ENCODE measurements at places on chromosomes 12 and 14.

GRCh38 chr12:105357162-105357691 is 26.7 kb downstream of the C12orf75 start:
- DNase-seq: peak; percentile 40

- DNase-seq: no peak
Observed at GRCh38 chr14:98999345-98999744, 272.7 kb downstream of the BCL11B start.

GRCh38 chr12:21907948-21908837 is 33.0 kb downstream of the ABCC9 start:
- DNase-seq: no peak

DNA sequence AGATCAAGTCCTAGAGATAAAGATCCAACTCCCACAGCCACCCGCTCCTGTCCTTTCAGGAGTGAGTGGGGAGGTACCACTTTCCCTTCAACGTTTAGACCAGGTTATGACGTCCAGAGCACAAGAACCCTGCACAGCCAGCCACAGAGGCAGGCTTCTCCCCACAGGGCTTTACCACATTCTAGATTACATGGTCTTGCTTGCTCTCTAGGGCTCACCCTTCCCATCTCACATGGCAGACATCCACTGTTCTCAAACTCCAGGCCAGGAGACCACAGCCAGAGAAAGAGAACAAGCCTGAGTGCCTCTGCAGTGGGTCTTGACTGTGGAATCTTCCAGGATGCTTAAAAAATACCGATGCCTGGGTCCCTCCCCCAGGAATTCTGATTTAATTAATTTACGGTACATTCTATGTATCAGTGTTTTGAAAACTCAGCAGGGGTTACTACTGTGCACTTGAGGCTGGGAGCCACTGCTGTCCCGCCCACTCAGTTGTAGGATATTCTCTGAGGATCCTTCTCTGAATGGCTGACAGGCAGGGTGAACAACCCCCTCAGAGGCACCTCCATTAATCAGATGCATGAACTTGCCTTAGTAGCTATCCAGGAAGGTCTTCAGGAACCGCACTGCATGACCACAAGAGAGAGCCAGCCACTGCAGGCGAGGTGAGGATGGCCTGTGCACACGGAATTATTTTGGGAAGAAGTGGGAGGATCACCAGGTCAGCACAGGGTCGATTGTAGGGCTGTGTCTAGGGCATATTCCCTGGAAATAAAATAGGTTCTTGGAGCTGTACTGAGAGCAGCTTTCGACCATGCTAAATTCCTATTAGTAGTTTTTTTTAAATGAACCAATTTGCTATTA is 21.5 kb upstream of the SOCS2 start:
- no peak for DNase-seq

DNA sequence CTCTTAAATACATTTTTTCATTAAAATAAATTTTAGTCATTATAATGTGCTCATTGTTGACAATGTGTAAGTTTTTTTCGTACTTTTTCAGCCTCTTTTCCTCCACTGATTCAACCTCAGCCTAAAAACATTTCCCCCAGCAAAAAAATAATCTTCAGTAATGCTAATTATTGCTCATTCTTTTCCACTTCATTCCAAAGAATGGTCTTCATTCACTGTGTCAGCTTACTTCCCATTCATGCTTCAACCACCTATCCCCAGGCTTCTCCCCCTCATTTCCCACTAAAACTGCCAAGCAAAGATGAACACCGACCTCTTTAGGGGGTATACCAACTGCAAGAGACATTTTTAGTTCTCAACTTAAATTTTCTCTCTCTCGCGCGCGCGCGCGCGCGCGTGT is 2.7 kb upstream of the IPO8 start:
- DNase-seq: no peak

GRCh38 chr14:85243321-85243720 is 286.6 kb upstream of the FLRT2 start:
- DNase-seq: no peak

DNA sequence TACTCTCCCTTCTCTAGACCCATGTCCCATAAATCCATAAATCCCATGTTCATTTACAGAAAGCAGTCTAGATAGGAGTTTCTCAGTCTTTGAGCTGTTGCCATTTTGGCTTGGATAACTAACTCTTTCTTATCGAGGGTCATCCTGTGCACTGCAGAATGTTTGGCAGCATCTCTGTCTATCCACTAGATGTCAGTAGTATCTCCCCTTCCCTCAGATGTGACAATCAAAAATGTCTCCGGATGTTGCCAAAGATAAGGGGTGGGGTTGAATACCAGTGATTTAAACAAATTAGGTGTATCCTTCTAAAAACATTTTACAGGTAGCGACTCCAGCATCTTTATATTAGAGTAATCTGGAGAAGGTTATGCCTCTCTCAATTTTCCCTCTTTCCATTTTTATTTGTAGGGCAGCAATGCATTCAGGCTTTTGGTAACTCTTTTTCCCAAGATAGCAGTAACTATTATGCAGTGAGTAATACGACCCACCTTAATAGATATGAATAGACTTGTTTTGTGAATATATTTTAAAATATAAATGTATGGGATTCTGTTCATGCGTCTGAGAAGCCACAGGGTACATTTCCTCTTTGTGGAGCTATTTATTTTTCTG is 100.7 kb downstream of the LRRK2 start:
- peak; percentile 60 for DNase-seq

- no peak for DNase-seq
Observed at GRCh38 chr12:110279566-110280375, 1.3 kb upstream of the ATP2A2 start.

DNA sequence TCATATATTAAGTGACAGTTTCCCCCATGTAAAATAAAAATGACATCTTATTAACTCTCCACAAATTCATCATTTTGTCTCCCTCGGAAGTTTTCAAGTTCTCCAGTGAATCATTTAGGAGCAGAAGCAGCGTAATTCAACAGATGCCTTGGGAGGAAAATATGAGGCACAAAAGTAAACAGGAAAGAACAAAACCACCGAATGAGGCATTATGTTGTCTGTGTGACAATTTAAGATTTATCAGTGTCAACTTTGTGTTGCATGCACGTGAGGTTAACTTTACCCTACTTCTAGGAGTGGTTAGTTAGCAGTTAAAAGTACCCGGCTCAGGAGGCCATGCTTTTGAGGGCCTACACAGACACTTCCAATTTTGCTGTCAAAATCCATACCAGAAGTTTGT is 258.6 kb downstream of the IPO8 start:
- DNase-seq: no peak

GRCh38 chr12:119749666-119750065 is 81.7 kb downstream of the PRKAB1 start:
- no peak for DNase-seq

DNA sequence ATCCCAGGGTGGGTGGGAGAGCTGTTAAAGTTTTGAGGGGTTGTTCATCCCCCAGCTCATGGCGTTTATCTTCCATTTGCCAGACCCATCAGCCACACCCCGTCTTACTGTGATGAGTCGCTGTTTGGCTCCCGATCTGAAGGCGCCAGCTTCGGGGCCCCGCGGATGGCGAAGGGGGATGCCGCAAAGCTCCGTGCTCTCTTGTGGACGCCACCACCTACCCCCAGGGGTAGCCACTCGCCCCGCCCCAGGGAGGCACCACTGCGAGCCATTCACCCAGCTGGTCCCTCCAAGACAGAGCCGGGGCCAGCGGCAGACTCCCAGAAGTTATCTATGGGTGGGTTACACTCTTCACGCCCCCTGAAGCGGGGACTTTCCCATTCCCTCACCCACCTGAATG is 5.7 kb downstream of the RITA1 start:
- DNase-seq: no peak

GRCh38 chr12:27524494-27524835 is 459 bp downstream of the PPFIBP1 start:
- no peak for DNase-seq

- no peak for DNase-seq
Observed at GRCh38 chr12:51191516-51192283, 18.8 kb upstream of the TFCP2 start.

GRCh38 chr14:71692496-71692895 is 239.7 kb upstream of the RGS6 start:
- no peak for DNase-seq

- DNase-seq: peak; percentile 41
Observed at GRCh38 chr12:71780237-71780822, 25.7 kb downstream of the RAB21 start.

- no peak for DNase-seq
Observed at GRCh38 chr12:54417712-54418440, 1.2 kb downstream of the ITGA5 start.

DNA sequence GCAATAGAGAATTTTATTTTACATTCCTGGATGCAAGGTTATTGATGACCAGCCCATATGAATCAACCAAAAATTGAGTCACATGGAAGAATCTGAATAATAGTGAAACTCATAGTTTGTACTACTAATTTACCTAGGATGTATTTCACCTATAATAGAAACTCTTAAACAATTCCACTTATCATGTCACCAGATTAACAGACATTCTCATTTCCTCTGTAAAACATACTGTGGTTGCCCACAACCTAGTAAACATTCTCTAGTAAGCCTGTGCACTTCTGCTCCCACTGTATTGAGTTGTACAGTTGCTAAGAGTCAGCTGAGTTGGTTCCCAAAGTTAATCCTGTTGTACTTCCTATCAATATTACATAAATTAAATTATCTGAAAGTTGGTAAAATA is 196.6 kb upstream of the TMTC1 start:
- DNase-seq: no peak

- peak; percentile 42 for DNase-seq
Observed at GRCh38 chr12:75505706-75506312, 5.6 kb downstream of the KRR1 start.

DNA sequence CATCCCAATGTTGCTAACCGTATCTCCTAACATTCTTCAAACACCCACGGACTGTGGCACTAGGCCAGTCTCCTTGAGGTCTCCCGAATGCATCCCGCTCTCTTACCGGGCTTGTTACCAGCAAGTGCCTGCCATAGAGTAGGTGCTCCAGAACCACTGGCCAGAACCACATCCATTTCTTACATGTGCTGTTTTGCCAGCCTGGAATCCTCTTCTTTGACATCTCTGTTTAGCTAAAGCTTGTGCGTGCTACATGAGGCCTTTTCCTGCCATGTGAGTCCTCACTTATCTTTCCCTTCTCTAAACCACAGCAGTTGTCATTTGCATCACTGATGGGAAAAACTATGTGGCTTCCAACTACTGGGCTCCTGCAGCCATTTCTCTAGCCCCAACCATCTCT is 397.4 kb downstream of the PCNX1 start:
- DNase-seq: no peak

DNA sequence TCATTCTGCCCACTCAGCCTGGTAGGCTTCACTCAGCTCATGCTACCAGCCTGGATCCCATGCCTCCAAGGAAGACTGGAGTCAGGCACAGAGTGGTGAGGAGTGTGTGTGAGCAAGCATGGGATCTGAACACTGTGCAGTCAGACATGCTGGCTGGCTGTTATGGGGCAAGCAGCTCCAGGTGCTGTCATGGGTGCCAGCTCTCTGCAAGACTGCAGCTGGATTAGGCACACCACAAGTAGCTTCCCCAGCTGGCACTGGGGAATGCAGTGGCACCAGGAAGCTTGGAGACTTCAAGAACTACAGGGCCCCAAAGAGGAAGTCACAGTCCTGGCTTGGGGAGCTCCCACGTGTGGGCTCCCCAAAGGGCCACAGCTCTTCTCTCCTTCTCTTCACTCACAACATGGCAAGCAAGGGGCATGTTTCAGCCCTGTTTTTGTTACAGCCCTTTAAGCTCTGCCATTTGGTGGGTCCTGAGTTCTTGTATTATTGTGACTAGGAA is 202.5 kb downstream of the VRK1 start:
- no peak for DNase-seq

- no peak for DNase-seq
Observed at GRCh38 chr12:64019101-64019500, 174.6 kb downstream of the SRGAP1 start.

DNA sequence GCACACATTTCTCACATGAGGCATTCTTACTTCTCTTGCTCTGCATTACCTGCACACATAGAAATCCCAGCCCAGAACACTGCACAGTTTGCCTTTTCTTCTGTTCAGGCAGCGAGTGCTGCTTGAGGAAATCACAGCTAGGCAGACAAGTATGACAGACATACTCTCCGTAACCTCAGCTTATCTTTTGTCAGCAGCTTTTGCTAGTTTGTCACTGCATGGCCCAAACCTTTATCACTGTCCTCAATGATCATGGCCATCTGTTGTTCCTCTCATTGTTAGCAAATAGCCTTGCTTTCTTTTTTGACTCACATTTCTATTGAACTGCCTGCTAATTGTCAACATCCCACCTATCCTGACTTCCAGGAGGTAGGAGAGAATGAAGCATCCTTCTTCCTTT is 5.3 kb downstream of the ZNF10 start:
- DNase-seq: no peak

DNA sequence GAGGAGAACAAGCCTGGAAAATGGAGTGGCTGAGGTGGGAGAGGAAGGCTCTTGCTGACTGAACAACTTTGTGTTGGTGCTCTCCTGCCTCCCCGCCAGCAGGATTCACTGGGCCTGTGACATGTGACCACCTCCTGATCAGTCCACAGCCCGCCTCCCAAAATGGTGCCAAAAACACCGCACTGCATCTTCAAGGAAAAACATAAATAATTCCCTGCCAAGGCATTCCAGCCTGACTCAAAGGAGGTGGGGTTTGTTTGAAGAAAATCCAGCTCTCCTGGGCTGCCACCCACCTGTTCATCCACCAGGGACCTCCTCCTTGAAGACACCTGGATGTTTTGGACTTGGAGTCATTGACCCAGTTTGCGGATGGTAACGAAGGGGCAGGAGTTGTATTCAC is 83.8 kb upstream of the PIWIL1 start:
- no peak for DNase-seq

DNA sequence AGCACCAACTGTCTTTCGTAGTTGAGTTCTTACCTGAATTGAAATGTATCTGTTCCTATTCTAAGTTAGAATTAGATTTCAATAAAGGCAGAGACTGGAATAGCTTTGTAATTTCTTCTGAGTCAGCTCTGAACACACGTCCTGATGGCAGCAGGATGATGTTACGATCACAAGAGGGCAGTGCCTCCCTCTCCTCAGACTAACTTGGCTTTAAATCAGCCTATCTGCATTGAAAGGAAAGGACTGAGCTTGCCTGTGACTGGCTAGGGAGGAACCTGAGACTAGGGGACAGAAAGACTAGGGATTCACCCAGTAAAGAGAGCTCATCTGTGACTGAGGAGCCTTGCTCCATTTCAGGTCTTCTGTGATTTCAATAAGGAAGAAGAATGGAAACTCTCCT is 323.7 kb upstream of the OR4E1 start:
- DNase-seq: peak; percentile 65

DNA sequence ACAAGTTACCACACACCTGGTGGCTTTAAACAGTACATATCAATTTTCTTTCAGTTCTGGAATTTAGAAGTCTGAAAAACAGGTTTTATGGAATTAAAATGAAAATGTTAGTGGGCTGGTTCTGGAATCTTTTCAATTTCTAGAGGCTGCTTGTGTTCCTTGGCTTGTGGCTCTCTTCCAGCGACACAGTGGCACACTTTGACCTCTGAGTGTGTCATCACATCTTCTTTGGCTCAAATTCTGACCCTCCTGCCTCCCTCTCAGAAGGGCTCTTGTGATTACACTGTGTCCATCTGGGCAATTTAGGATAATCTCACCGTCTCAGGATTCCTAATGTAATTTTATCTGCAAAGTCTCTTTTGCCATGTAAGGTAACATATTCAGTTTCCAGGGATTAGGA is 170.0 kb downstream of the PLCZ1 start:
- no peak for DNase-seq

- DNase-seq: no peak
Observed at GRCh38 chr12:129049917-129050316, 196.6 kb downstream of the GLT1D1 start.
